ENCODE measurements at places on chromosomes 5 and 9.

GRCh38 chr9:77887662-77888061, 143.9 kb downstream of the GNAQ start:
- DNase-seq: no peak

DNA sequence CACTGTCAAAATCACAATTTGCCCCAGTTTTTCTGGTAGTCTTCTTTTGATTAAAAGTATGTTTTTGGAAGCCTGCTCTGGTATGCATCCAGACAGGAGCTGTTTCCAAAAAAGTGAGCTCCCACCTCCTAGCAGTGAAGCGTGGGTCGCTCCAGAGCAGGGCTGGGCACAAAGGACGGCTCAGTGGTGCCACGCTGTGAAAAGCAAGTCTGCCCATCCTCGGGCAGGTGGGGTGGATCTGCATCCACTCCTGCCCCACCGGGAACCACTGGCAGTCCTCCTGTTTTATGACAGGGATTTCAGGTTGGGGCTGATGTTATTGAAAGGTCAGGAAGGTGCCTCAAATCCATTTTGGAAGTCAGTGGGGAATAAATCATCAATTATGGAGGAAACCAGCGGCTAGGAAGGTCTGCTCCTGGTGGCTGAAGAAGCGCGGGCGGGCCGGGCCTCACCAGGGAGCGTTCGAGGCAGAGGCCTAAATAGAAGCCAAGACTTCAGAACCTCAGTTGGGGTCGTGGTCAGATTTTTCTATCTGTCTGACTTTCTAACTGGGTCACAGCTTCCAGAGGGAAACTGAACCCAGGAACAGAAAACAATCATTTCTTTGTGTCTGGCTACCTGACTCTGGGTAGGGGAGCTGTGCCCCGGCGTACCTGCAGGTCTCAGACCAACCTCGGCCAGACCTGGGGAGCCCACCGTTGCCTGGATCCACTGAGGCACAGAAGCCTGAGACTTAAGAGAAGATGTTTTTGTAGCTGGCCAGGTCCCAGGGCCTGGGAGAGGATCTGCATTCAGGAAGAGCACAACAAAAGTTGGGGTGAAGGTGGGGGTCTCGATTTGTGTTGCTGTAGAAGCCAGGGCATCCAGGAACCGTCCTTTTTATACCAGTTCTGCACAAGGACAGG, 168.1 kb downstream of the PAX5 start:
- no peak for DNase-seq

- DNase-seq: no peak
Measured at GRCh38 chr5:151574444-151574996, 16.6 kb downstream of the FAT2 start.

GRCh38 chr5:125699860-125700259, 723.3 kb upstream of the GRAMD2B start:
- DNase-seq: no peak

- no peak for DNase-seq
Measured at GRCh38 chr9:114779352-114779845, 26.4 kb downstream of the TNFSF15 start.

GRCh38 chr5:13816126-13816525, 128.4 kb downstream of the DNAH5 start:
- DNase-seq: no peak

- DNase-seq: peak; percentile 7
Measured at GRCh38 chr5:40402007-40402364, 277.7 kb upstream of the PTGER4 start.
